ENCODE measurements at places on chromosomes 6 and 20. TPM values are rescaled to one million over a fixed set of nuclear protein-coding genes. Genes with fewer than 3 reads are reported as not detected.

DNA sequence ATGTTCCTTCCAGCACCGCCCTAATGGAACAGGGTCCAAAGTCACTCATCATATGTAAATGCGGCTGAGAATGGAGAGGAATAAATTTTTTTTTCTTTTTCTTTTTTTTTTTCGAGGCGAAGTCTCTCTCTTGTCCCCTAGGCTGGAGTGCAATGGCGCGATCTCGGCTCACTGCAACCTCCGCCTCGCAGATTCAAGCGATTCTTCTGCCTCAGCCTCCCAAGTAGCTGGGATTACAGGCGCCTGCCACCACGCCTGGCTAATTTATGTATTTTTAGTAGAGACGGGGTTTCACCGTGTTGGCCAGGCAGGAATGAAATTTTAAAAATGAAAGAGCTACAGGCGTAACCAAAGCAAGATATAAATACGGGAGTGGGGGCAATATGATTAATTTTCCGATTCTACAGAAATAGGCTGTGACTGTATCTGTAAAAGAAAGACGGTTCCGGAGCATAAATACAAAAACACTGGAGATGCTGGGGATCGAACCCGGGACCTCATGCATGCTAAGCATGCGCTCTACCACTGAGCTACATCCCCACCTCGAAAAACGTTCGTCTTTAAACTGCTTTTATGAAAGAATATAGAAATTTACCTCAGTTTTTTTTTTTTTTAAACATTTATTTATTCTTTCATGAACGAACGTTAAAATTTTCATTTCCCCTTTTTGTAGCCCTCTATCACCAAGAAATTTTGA is 132.2 kb downstream of the GPX5 start:
- DNase-seq = no peak

DNA sequence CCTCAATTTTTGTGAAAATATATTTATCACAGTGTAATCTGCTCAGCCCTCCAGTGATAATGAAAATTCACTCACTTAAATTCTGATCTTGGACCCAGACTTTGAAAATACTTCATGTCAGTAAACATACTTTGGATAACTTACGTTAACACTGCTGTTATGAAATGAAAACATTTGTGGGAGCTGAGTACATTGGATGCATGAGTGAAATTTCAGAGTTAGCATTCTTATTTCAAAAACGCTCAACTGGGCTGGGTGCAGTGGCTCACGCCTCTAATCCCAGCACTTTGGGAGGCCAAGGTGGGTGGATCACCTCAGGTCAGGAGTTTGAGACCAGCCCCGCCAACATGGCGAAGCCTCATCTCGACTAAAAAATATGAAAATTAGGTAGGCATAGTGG is 196.4 kb downstream of the UTRN start:
- DNase-seq = no peak

GRCh38 chr6:116595247-116595646 is 21.0 kb upstream of the RSPH4A start:
- no peak for DNase-seq

DNA sequence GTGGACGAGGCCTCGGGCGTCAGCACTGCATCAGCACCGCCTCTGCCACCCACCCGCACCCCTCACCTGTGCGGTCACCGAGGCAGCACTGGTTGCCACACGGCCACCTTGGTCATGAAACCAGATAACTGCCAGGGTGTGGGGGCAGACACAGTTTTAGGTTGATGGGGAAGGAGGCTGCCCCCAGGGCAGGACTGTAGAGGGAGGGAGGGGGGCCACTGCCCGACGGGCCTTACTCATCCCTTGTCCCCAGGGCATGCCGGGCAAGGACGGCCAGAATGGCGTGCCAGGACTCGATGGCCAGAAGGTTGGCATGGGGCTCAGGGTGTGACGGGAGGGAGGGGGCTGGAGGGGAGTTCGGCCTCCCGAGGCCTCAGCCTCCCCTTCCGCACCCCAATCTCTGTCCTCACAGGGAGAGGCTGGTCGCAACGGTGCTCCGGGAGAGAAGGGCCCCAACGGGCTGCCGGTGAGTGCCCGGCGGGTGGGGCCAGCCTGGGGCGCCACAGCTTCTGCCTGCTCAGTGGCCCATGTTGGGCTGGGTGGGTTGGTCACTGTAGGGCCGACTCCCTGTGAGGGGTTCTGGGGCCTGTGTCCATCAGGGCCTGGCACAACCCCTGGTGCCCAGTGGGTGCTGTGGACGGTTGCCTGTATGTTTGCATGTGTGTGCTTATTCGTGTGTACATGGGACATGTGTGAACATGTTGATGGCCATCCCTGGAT is 11.8 kb downstream of the COL9A3 start:
- no peak for DNase-seq

DNA sequence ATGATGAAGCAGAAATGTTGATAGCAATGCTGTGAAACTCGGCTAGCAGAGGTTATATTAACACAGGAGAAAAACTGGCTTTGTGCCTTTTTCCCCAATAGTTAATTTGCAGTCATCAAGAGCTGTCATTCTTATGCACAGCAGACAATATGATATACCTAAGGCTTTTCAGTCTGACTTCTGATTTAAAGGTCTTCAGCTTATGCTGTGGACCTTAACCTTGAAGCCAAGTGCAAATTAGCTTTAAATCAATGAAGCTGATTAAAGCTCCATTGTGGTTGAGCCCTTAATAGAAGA is 171.6 kb upstream of the ID4 start:
- DNase-seq = no peak

MUC22 gene
- polyA plus RNA-seq = not detected

DNA sequence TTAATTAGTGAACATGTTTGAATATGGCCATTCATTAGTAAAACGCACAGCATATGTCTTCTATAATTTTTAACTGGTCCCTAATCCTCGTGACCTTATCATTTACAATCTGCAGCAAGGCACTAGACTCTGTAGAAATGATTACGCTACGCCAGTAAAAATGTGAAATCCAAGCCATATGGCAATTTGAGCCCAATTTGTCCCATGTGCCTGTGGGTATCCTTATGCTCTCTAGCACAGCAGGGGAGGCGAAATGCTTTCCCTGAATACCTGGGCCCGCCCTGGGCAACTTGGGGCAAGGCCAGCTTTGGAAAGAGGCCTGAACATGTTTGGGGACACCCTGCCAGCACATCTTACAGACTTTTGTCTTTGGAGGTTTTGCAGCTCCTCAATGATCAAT is 122.7 kb upstream of the AGPAT4 start:
- no peak for DNase-seq

- DNase-seq = no peak
Observed at GRCh38 chr6:43465948-43466347, 10.6 kb upstream of the DLK2 start.

Measured in renal pelvis (tissue), 12 donors.